ENCODE measurements at places on chromosomes 5 and 9. TPM values are rescaled to one million over a fixed set of nuclear protein-coding genes. Genes with fewer than 3 reads are reported as not detected.

GFI1B gene
- 0.02 TPM for polyA plus RNA-seq

GLRA1 gene
- not detected for polyA plus RNA-seq

AK8 gene
- 0.19 TPM for polyA plus RNA-seq

MSX2 gene
- 4.0 TPM for polyA plus RNA-seq

PGM5 gene
- 8.3 TPM for polyA plus RNA-seq

ITGA2 gene
- 20.4 TPM for polyA plus RNA-seq

IFNA6 gene
- not detected for polyA plus RNA-seq

DNA sequence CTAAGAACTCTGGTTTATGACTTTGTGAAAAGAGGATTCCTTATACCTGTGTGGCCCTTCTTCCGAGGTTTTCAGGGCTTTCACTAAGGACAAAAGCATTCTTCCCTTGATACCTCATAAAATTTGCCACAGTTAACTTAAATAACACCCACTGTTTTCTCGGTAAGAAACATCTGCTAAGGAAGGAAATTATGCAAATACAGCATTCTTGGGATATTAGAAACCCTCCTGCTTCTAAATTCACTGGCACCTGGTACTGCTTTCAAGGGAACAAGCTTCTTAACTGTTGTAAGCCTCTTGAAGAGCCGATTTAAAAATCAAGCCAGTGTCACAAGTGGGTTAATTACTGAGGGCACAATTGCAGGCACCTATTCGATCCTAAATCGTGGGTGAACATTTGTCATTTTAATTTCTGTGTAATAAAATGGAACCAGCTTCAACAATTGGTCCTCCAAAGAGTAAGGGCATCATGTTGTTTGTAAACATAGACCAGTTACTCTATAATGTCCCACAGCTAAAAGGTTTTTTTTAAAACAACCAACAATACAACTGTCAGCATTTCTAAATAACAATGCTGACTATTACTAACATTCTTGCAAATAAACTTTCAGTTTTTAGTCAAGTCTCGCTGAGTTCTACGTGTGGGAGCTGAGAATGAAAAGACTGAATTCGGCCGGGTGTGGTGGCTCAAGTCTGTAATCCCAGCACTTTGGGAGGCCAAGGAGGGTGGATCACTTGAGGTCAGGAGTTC lies 26.6 kb downstream of the AK3 start:
- DNase-seq = peak; percentile 50

DNA sequence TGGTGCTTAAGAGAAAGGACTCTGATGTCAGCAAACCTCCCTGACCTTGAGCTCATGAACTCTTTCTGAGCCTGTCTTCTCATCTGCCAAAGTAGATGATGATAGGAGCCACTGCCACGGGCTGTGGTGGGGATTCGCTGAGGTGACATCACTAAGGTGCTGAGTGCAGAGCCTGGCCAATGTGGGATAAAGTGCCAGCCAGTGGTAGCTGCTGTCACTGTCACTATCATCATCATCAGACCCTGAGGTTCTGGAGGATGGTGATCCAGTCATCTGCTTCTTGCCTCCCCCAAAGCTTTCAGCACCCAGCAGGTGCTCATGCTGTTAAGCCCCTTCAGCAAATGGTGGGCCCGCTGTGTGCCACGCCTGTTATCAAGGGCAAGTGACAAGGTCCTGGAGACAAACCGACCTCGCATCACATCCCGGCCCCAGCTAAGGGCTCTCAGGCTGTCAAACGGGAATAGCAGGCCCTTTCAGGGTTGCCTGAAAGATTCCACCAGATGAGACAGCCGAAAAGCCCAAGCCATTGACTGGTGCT lies 6.4 kb downstream of the FPGS start:
- no peak for DNase-seq

DNA sequence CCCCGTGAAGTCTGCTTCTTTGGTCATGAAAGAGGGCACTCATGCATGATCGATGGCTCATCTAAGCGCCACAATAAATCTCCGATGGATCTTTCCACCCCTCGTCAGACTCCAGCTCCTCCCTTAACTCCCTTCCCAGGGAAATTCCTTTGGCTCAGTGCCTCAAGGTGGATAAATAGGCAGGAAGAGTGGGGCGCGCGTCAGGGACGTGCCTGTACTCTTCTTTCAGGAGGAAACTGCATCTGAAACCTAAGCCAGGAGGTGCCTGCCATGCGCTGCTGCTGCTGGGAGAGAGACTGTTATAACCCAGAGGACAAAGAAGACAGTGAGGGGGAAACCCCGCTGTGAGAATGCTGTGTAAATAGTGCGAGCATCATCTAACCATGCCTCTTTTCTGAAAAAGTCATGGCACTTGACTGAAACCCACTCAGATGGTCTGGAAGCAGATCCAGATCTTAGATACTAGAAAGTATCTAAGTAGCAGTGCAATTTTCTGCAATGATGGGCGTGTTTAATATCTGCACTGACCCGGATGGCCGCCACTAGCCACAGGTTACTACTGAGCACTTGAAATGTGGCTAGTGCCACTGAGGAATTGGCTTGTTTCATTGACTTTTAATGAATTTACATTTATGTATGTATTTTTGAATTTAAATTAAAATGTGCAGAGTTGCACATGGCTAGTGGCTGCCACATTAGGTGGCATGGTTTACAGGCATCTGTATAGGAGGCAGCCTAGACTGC lies 120.3 kb upstream of the BASP1 start:
- DNase-seq = no peak

- no peak for DNase-seq
Measured at GRCh38 chr5:94362857-94363256, 255.5 kb downstream of the KIAA0825 start.

DNA sequence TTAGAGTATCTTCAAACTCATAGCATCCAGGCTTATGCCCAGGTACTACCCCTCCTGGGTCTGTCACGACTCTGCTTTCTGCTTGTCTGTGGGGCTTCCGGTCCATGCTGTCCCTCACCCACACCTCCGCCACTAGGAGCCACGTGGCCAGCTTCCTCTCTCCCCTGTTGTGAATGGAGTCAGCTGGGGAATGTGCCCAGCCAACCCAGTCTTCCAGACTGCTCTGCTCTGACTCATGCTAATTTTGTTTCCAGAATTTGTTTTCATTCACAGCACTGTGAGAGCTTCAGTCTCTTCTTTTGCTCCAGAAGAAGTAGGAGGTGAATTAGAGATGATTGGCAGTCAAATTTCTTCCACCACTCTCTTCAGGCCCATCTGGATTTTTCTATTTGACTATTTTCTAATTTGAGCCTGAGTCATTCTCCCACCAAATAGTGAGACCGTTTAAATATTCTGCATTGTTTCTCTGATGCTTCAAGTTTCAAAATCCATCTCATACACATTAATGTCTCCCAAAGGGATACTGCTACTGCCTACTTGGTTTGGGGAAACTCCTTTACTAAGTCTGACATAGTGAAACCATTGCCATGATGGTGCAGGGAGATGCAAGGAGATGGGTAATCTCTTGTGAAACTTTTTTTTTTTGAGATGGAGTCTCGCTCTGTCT lies 424.1 kb upstream of the KIF2A start:
- peak; percentile 3 for DNase-seq

GRCh38 chr5:168030912-168031311 lies 260.5 kb upstream of the WWC1 start:
- DNase-seq = no peak

- DNase-seq = no peak
Measured at GRCh38 chr5:155434681-155435080, 421.1 kb downstream of the KIF4B start.

DNA sequence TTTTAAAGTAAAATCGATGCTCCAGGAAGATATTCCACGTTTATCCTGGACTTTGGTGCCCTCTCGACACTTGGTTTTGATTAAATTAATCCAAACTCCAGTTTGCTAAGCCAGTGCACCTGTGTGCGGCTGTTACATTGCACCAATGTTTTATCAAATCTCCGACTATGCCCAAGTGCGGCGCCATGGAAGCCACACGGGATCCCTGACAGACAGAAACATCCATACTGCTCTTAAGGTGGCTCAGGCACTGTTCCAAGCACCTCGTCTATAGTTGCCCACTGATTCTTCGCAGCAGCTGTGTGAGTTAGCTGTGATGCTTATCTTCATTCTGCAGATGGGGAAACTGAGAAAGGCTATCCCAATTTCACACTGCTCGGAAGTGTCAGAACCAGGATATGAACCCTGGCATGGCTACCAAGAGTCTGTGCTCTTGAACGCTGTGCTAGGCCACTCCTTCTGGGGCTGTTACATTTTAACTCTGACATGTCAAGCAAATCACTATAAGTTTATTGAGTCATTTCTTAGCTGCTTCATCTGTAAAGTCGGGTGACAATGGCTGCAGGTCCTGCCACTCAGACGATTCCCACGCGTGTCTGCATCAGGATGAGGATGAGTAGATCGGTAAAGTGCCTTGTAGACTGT lies 113.0 kb downstream of the ADAMTS2 start:
- no peak for DNase-seq

DNA sequence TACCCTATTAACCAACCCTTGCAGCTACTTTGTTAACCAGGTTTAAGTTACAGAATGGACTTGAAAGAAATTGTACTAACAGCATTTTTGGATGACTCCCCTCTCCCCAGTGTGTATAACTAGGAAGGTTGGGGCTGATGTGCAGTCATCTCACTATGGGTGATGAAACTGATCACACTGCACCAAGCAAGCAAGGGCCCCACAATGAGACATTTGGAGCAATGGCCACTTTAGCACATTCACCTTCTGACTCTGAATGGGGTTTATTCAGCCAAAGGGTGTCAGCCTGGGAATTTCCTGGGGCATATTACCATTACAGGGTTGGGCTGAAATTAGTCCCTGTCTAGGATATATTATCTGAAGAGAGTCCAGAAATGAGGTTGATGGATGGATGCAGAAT lies 18.7 kb upstream of the CYFIP2 start:
- DNase-seq = no peak

- no peak for DNase-seq
Measured at GRCh38 chr9:85246541-85246940, 495.2 kb downstream of the AGTPBP1 start.

DNA sequence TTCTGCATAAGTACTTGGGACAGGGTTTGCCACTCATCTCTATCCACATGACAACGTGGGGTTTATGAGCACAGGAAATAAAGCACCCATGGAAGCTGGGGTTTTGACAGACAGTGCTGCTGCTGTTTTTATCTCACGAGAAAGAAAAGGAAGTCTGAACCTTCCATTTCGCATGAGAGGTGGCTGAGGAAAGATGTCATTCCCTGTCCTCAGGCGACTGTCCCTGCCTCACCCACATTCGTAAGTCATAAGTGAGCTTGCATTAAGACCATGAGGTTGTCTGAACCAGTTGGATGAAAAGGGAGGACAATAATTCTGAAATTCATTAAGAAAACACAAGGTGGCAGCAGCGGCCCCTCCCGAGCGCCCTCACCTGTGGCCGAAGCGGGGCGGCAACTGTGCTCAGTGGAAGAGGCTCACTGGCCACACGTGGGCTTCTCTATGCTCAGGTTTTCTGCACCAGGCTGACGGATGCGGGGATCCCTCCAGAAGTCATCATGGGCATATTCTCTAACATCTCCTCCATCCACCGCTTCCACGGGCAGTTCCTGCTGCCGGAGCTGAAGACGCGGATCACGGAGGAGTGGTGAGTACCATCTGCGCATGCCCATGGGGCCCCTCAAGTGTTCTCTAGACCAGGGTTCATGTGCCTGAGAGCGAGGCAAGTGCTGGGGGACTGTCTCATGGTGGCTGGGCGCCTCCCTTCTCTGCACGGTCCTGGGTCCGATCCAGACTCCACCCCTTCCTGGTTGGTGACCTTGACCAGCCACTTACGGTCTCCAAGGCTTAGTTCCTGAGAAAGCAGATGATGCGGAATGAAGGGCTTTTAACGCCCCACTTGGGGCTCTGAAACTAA lies 54.7 kb upstream of the SUSD3 start:
- peak; percentile 22 for DNase-seq

- no peak for DNase-seq
Measured at GRCh38 chr9:105232207-105232606, 12.2 kb upstream of the SLC44A1 start.

GRCh38 chr5:134073404-134073803 lies 41.1 kb upstream of the TCF7 start:
- peak; percentile 12 for DNase-seq

DNA sequence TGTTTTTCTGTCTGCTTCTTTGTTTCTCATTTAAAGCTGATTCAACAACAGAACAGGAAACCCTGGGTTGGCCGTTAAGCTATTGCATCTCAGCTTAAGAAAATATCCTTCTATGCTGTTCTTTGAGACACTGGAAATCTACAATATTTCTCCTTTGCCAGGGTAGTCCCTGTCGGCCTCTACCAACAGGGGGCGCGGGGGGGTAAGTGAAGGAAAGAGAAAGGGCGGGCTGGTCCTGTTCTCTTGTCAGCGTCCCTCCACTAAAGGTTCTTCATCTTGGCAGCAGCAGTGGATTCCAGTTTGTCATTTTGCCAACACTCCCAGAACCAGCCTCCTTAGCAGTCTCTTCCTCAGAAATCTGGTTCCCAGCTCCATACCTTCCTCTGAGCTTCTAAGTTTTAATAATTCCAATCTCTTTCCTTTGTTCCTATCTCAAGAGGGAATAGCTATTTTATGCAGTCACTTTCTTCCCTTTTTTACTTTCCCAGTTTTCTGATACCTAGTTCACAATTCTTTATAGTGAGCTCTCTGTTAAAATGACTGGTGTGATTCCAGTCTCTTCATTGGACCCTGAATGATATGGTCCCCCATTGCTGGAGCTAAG lies 222.3 kb downstream of the GLIS3 start:
- DNase-seq = peak; percentile 70

DNA sequence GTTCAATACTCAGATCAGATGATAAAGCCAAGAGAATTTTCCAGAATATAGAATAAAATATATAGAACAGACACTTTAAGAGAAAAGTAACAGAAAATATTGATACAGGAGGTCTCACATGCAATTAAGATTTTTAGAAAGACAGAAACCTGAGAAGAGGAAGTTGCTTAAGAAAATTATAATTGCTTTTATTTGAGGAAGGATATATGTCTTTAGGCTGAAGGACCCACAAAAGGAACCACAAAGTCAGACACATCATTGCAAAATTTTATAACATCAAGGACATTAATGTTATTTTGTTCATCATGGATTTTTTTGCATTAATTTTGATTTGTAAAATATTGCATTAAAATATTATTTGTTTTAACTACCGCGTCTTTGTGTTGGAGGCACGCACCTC lies 141.5 kb downstream of the FSTL4 start:
- no peak for DNase-seq

DNA sequence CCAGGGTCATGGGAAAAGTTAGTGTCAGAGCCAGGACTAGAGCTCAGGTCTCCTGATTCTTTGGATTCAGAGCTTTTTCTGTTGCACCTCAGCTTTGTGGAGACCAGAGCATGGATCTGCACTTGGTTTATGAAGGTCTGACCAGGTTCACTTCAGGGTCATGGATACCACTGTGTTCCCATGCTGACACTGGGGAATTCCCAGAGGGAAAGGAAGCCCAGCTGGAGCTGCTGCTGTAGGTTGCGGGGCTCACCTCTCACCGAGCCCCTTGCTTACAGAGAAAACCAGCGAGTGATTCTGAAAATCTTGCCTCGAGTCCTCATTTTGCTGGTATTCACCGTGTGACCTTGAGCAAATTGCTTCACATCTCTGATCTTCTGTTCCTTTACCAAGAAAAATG lies 83.0 kb downstream of the RGS3 start:
- DNase-seq = no peak

GRCh38 chr5:93349613-93350012 lies 231.4 kb downstream of the NR2F1-AS1 start:
- peak; percentile 89 for DNase-seq
